Amygdala (tissue), 56 donors: ENCODE measurements at places on chromosomes 7 and 10.

DNA sequence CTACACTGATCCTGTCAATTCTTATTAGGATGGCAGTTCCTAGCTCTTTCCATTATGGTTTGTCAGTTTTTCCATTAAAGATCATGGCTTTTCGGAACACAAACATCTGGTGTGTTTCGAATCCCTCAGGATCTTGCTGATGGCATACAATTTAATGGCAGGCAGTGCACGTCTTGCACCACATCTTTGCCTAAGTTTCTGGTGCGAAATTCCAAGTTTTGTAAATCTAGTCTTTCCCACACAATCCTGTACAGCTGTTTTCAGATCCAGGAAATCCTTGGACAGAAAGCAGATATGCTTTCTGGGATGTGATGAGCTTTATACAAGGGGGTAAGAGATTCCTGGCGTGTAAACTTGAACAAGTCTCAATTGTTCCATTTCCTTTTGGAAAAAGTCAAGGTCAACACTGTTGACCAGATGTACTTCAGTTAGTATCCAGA lies 224.3 kb upstream of the PHYHIPL start:
- no peak for DNase-seq

- no peak for DNase-seq
Observed at GRCh38 chr10:32190890-32191491, 134.8 kb upstream of the KIF5B start.

GRCh38 chr10:110167149-110167548 lies 40.3 kb upstream of the MXI1 start:
- no peak for DNase-seq

- no peak for DNase-seq
Observed at GRCh38 chr10:69612760-69613159, 17.3 kb upstream of the FAM241B start.

GRCh38 chr7:38129162-38129561 lies 48.9 kb upstream of the STARD3NL start:
- no peak for DNase-seq

DNA sequence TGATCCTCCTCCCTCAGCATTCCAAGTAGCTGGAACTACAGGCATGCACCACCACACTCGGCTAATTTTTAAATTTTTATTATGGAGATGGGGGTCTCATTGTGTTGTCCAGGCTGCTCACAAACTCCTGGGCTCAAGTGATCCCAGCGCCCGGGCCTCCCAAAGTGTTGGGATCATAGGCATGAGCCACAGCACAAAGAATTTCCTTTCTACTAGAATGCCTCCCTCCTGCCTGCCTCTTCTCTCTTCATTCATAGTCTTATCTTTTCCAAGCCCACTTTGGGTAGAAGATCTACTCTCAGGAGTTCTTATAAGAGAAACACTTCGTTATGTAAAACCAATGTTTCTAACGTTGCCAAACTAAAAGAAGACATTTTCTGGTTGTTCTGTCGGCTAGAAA lies 144.1 kb downstream of the LRRC4 start:
- no peak for DNase-seq

GRCh38 chr10:116783011-116783655 lies 40.8 kb upstream of the HSPA12A start:
- DNase-seq, result no peak

GRCh38 chr10:124420254-124420653 lies 1.5 kb upstream of the OAT start:
- DNase-seq, result no peak

GRCh38 chr7:130874071-130874915 lies 140.3 kb upstream of the KLF14 start:
- DNase-seq, result no peak

DNA sequence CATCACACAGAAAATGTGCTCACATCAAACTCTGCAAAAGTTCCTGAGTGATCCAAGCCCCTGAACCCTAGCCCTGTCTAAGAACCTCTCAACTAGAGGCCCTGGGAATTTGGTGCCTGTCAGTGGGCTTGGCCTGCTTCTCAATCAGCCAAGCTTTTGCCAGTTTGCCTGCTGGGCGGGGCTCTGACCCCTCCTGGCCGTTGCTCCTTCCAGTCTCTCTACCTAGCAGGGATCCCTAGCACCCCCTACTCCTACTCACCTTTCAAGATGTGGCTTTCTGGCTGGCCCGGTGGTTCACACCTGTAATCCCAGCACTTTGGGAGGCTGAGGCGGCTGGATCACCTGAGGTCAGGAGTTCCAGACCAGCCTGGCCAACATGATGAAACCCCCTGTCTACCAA lies 2.1 kb downstream of the KLRG2 start:
- DNase-seq, result no peak

GRCh38 chr10:49090696-49091380 lies 24.5 kb downstream of the VSTM4 start:
- no peak for DNase-seq

DNA sequence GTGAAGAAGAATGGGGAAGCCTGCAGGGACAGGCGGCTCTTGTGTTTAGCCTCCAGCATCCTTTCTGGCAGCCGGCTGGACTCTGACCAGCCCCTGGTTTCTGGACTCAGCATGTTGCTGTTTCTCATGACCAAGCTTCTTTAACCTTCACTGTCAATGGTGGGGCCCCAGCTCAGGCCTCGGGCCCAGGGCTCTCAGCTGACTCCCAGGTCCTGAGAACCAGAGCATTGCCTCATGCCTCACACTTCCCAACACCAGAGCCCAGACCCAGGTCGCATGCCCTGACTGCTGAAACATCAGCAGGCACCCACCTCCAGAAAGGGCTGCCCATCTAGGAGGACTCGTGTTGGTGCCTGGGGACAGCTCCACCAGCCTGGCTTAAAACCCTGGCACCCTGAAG lies 34.8 kb upstream of the FGFR2 start:
- no peak for DNase-seq

- DNase-seq, result no peak
Observed at GRCh38 chr10:99395750-99396445, 34.5 kb downstream of the GOT1 start.

- no peak for DNase-seq
Observed at GRCh38 chr7:158074896-158075632, 512.6 kb downstream of the PTPRN2 start.

- DNase-seq, result no peak
Observed at GRCh38 chr7:32537760-32538159, 42.5 kb downstream of the AVL9 start.

GRCh38 chr7:27737616-27738015 lies 2.3 kb upstream of the TAX1BP1 start:
- no peak for DNase-seq

- DNase-seq, result no peak
Observed at GRCh38 chr7:25928549-25929330, 223.3 kb upstream of the NFE2L3 start.

DNA sequence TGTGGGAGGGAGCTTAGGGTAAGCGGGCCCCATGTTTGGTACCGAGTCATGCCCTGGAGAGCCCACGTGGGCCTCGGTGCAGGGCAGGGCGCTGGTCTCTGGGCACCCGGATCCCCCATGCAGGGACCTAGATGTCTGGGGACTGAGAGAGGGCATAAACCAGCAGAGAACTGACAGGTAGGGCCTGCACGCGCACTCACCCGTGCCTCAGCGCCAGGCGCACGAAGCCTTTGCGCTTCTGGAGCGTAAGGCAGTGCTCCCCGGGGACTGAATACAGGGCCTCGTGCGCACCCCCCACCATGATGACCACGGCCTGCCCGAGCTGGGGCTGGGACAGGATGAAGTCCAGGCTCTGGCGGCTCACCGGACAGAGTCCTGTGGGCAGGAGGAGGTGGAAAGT lies 2.8 kb downstream of the MOGAT3 start:
- no peak for DNase-seq

GRCh38 chr7:44898039-44898438 lies 12.7 kb upstream of the PURB start:
- no peak for DNase-seq

GRCh38 chr7:28026237-28026636 lies 154.4 kb downstream of the JAZF1 start:
- DNase-seq, result no peak
